ENCODE measurements at places on chromosomes 6 and 20.

- no peak for DNase-seq
Observed at GRCh38 chr6:160756871-160757270, 54.8 kb downstream of the PLG start.

DNA sequence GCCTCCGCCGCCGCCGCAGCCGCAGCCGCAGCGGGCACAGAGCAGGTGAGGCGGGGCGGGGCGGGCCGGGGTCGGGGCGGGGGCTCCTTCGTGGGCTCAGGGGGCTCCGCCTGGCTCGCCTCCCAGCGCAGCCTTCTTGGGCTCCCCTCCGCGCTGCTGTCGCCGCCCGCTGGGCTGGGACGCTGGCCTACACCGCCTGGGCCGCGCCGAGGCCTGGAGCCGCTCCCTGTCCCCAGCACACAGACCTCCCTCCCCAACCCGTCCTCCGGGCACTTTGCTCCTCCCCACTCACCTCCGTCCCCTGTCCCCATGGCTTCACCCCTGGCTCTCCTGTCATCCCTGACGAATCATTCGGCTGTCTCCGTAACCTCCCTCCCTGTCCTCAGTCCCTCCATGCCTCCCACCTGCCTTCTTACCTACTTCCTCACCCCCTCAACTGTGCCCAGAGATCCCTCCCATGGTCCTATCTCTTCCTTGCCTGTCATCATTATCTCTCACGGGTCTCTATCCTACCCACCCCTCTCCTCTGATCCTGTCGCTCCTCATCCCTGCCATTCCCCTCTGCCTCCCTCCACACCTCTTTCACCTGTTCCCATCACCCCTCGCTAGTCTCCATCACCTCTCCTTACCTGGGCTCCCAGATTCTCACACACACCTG, 512 bp downstream of the TTBK1 start:
- no peak for DNase-seq

- DNase-seq, result no peak
Observed at GRCh38 chr6:41426438-41426851, 91.0 kb downstream of the NCR2 start.

DNA sequence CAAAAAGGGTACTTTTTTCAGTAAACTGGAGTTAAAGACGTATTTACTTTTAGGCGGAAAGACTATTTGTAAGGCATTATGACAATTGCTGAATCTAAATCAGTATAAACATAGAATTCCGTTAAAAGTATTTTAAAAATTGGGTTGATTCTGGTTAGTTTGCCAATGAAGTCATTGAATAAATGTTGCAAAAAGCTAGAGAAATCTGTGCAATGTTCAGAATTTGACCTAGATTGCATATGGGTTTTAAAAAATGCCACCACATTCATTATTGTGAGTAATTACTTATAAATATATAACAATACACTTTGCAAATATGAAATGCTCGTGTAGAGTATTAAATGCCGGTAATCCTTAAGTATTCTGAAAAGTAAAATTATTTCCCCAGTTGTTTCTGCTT, 116.5 kb upstream of the EEF1E1 start:
- DNase-seq, result no peak

DNA sequence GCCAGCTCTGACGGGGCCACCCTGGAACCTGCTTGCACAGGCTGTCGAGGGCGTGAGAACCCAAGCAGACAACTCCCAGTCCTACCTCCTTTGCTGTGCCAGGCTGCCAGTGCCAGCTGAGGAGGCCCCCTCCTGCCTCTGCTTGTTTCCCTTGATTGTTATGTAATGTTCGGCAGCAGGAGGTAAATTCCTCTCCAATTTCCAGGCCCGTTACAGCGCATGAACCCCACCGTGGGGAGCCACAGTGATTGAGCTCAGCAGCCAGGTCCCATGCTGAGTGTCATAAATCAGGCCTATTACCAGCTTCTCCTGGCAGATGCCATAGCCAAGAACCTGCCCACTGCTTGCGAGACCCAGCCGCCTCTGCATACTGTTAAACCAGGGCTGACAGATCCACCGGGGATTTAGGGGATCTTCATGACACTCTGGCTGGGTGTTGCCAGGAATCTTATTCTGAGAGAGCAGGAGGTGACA, 320.5 kb downstream of the DHX35 start:
- no peak for DNase-seq

DNA sequence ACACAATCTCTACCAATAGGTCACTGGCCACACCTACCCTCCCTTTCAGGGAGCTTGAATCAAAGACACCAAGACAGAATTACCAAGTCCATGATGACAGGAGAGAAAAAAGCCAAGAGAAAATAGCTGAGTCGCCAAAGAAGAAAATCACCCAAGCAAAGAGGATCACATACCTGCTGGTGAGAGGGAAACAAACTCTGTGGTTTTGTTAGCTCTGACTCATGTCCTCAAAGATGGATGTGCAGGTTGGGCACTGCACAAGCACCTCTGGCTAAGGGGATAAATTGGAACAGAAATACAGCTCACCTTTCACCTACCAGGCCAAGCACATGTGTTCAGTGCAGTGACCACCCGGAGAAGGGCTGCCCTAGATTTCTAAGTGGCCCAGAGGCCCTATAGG, 114.8 kb downstream of the TFAP2A start:
- no peak for DNase-seq

- no peak for DNase-seq
Observed at GRCh38 chr6:1910621-1911407, 301.1 kb downstream of the FOXC1 start.

- DNase-seq, result no peak
Observed at GRCh38 chr6:163992701-163993100, 578.2 kb downstream of the QKI start.

GRCh38 chr6:2844008-2844407, 2.3 kb upstream of the SERPINB1 start:
- no peak for DNase-seq

DNA sequence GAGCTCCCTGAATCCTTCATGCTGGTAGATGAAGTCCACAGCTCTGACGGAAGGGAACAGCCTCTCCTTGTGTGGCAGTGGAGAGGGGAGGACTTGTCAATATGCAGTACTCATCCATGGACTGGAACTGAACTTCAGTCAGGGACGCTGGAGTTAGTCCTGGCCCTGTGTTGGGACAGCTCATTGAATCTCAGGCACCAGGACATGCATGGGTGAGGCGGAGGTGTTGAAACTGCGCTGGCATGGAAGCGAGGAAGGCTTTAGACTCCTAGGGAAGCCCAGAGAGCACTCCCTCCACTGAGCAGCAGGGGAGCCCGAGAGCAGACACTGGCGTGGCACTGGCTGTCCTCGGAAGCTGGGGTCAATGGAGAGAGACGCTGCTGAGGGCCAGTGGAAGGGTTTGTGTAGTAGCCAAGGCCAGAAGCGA, 161.3 kb upstream of the GGTLC1 start:
- DNase-seq, result no peak

DNA sequence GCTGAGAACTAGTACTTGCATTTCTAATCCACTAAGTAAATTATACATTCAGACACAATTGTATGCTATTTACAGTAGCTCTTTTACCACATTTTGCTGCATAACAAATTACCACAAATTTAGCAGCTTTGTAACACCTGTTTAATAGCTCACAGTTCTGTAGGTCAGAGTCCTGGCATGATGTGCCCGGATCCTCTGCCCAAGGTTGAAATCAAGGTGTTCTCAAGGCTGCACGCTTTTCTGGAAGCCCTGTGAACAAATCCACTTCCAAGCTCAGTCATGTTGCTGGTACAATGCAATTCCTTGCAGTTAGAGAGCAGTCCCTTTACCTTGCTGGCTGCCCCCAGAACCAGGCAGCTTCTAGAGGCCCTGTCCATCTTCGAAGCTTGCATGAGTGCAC, 716.0 kb downstream of the HACE1 start:
- DNase-seq, result no peak

DNA sequence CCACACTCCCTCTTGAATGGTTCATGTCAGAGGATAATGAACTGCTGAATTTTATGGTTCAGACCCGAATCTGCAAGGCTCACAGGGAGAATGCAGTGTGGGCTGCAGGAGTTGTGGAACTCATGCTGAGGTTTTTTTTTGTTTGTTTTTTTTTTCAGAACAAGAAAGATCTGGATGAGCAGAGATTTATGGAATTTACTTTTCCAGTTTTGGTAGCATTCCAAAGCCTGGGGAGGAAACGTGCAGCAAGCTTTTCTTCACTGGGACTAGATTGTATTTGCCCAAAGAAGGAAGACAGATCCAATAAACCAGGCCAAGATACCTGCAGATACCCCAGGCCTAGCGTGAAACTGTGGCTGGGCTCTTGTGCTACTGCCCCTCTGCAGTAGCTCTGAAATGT, 223.9 kb upstream of the TAB2 start:
- DNase-seq, result no peak

GRCh38 chr6:37299990-37300389, 42.0 kb upstream of the TMEM217 start:
- no peak for DNase-seq

DNA sequence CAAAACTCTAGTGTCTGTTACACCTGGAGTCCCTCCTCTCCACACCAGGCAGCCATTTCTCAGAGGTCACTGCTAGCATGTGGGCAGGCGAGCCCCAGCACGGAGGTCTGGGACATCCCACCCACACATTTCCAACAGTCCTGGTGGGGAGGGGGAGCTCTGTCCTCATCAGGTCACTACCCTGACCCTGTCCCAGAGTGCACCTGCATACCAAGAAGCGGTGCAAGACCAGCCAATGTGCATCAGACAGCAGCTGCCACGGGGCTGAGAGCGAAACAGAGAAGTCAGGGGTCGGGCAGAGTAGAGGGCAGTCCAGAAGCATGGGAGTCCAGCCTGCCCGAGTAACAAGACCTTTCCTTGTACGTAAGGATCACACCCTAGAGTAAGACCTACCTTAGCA, 71.1 kb downstream of the TAF4 start:
- DNase-seq, result no peak

GRCh38 chr20:16647875-16648597, 74.8 kb upstream of the KIF16B start:
- DNase-seq, result no peak

DNA sequence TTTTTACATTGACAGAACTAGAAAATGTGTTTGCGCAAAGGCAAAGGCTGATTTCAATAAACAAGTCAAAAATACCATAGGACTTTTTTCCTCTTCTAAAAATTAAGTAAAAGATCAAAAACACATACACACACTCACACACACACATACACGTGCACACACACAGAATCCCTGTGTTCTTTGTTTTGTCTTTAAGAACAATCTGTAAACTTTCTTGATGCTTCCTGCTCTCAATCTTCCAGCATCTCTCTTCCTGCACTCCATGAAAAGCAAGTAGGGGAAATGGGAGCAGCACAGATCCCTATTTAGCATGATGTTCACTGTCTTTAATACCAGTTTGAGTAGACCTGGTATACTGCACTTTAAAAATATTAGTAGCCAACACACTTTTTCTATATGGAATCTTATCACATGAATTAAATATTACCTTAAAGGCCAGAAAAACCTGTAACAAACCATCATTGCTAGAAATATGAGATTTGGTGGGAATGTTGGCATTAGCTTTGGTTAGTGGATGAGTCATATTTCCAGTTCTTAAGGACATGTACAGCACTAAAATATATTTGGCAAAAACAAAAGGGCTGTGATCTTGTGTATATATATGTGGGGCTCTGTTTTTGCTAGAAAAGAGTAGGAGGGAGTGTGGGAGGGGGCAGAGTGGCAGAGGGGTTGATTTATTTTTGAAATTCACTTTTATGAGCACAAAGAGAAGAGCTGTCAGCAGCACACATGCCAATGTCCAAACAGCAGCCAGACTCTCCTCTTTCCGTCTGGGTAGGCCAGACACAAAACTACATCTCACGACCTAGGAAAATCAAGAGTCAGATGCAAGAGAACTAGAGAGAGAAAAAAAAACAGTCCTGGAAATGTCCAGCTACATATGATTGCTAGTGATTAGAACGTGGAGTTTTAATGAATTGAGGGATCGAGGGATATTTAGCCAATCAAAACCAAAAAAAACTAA, 4.6 kb downstream of the PTPRK start:
- no peak for DNase-seq

DNA sequence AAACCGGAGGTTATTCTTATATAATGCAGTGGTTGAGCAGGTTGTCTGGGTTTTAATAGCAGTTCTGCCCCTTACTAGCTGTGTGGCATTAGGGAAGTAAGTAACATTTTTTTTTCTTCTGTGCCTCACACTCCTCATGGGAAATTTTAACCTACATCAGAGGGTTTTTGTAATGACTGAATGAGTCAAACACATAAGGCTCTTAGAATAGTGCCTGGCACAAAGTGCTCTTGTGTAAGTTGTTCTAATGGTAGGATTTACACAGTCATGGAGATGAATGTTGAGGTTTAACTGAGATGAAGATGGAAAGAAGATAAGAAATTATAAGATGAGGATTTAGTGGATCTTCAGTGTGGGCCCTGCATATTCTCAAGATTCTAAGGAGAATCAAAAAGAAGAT, 68.4 kb upstream of the PHIP start:
- DNase-seq, result no peak

- DNase-seq, result no peak
Observed at GRCh38 chr20:4574356-4574690, 147.4 kb upstream of the PRND start.

- no peak for DNase-seq
Observed at GRCh38 chr20:39943336-39943735, 745.7 kb downstream of the MAFB start.

DNA sequence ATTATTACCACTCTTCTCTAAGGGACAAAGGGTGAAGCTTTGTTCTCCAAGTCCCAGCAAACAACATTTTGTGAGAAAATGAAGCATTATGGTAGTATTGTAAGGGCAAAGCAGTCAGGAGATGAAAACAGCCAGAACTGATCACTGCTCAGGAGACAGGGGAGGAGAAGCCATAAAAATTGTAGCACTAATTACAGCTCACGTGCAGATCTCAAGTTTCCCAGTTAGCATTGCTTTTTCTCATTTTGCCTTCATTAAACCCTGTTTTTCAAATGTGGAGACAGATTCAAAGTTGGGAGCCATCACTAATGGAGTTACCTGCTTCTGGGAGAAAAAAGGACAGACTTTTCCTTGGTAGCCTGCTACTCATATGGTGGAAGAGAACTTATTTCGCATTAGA, 210.9 kb upstream of the PDE10A start:
- DNase-seq, result no peak

DNA sequence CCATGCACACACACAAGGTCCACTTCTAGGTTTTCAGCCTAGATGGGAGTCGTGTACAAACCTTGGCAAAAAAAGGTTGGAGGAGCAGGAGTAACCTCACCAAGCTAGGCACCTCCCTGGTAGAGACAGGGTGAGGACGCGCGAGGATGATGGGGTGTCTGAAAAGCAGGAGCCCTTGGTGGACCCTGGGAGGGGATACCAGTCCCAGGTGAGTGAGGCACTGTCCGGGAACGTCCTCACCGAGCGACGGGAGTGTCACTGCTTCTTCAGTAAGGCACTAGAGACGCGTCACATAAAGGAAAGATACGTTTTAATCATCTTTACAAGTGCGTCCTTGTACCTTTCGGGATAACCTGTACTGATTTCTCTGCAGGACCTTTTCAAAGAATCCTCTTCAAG, 29.4 kb upstream of the ZBP1 start:
- DNase-seq, result no peak

GRCh38 chr20:20959031-20959755, 147.0 kb downstream of the LINC00237 start:
- DNase-seq, result no peak

DNA sequence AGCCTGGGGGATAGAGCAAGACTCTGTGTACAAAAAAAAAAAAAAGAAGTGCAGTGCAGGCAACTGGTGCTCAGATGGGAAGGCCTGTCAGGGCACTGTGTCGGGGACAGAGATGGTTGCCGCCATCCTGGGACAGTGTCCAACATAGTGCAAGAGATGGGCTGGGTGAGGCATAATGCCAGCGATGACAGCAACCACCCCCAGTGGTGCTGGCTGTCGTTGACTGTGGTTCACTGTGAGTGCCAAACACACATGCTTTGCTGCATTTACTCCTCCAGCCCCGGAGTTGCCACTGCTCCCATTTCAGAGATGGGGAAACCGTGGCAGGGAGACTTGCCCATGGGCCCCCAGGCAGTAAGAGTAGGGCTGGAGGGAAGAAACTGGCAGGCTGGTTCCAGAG, 5.2 kb upstream of the C20orf203 start:
- no peak for DNase-seq

All from KG1 (cell line).